ENCODE measurements at places on chromosomes 13 and 19. TPM values are rescaled to one million over a fixed set of nuclear protein-coding genes. Genes with fewer than 3 reads are reported as not detected.

Gene ZNF813
- 8.3 TPM for polyA plus RNA-seq

Gene ETV2
- 1.6 TPM for polyA plus RNA-seq

Gene OR10H1
- polyA plus RNA-seq = 0.06 TPM

GRCh38 chr13:30968846-30969245 lies 36.4 kb downstream of the TEX26 start:
- no peak for DNase-seq

DNA sequence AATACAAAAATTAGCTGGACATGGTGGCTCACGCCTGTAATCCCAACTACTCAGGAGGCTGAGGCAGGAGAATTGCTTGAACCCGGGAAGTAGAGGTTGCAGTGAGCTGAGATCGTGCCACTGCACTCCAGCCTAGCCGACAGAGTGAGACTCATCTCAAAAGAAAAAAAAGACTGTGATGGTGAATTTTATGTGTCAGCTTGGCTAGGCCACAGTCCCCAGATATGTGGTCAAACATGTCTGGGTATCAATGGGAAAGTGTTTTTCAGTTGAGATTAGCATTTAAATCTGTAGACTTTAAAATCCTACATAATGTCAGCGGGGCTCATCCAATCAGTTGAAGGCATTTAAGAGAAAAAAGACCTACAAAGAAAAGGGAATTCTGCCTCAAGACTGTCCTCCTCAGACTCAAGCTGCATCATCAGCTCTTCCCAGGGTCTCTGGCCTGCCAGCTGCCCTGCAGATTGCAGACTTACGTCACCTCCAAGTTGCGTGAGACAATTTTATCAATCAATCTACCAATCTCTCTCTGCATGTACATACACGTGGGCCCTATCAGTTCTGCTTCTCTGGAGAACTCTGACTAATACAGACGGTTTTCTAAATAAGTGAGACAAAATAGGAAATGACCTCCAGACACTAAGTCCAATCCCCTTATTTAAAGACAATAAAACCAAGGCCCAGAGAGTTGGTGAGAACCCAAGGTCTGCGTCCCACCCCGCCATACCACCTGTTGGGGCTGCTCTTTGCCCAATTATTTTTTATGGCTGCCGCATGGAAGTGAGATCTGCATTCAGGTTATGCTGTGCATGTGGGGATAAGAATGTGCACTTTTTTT lies 99.2 kb downstream of the ABCC4 start:
- no peak for DNase-seq

- no peak for DNase-seq
These were observed 10.9 kb downstream of the ZNF549 start for GRCh38 chr19:57537953-57538547.

DNA sequence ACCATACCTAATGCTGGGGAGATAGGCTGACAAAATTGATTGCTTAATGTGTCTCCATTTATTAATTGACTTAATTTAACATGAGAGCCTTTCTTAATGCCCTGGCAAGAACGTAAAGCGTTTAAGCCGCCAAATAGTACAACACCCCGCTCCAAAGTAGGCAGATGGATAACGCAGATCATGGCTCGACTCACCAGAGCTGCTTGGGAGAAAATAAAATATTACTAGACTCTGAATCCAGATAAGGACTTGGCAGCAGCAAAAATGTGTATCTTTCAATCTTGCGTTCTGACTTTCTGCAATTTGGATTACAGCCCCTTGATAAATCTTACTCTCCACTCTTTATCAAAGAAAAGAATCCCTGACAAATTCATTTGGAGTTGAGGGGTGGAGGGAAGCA lies 403 bp upstream of the SIAH3 start:
- DNase-seq = no peak

DNA sequence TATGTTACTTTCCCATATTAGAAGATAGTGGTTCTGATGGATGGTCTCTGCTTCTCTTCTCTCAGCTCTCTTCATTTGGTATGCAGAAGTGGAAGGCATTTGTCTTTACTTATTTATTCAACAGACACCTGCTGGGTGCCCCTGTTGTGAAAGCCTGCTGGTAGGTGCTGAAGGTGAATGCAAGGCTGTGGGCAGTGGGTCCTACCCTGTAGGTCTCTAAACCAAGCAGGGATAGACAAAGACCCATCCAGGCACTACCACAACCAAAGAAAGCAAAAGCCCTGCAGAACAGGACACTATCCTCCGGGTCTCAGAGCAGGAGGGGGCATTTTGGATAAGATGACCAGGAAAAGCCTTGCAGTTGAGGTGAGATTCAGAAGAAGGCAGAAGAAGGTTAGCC lies 106.1 kb downstream of the STARD13 start:
- no peak for DNase-seq

- DNase-seq = no peak
These were observed 286.6 kb downstream of the COG6 start for GRCh38 chr13:39941911-39942551.

- DNase-seq = no peak
These were observed 49.7 kb downstream of the TGDS start for GRCh38 chr13:94546061-94546839.

Measured in right renal pelvis (tissue), 4 donors.